ENCODE measurements at places on chromosomes 11 and 22.

GRCh38 chr11:66228521-66228920, 39.9 kb upstream of the RAB1B start:
- DNase-seq, result no peak

- DNase-seq, result no peak
Measured at GRCh38 chr22:26534874-26535602, 22.8 kb upstream of the TFIP11 start.

GRCh38 chr11:64838600-64839334, 5.7 kb downstream of the CDC42BPG start:
- no peak for DNase-seq

- no peak for DNase-seq
Measured at GRCh38 chr11:131838016-131838415, 467.6 kb downstream of the NTM start.

DNA sequence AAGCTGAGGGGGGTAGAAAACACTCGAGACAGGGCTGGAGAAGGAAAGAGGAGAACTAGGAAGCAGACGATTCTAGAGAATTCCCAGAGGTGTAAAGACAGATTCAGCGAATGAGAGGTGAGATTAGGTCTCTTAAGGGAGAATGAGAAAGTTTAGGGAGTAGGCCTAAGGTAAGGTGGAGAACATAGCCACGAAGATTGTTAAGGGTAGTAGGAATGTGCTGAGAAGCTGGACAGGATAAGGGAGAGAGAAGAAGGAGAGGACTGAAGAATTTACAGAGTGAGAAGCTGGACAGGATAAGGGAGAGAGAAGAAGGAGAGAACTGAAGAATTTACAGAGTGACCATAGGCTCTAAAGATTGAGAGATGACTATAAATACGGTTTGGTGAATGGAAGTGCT, 908 bp downstream of the PPME1 start:
- DNase-seq, result no peak

GRCh38 chr11:79503028-79503427, 62.2 kb upstream of the TENM4 start:
- no peak for DNase-seq

GRCh38 chr22:27138471-27138870, 481.1 kb downstream of the MIAT start:
- DNase-seq, result no peak

- no peak for DNase-seq
Measured at GRCh38 chr22:33962409-33962808, 42.1 kb upstream of the LARGE1 start.

GRCh38 chr11:128551611-128552335, 35.6 kb downstream of the ETS1 start:
- DNase-seq, result no peak

- no peak for DNase-seq
Measured at GRCh38 chr11:132099692-132100091, 729.3 kb downstream of the NTM start.
